ENCODE measurements at places on chromosomes 16 and 17.
A peak's percentile ranks its signal among the peaks of the same experiment; 100 is the strongest.

DNA sequence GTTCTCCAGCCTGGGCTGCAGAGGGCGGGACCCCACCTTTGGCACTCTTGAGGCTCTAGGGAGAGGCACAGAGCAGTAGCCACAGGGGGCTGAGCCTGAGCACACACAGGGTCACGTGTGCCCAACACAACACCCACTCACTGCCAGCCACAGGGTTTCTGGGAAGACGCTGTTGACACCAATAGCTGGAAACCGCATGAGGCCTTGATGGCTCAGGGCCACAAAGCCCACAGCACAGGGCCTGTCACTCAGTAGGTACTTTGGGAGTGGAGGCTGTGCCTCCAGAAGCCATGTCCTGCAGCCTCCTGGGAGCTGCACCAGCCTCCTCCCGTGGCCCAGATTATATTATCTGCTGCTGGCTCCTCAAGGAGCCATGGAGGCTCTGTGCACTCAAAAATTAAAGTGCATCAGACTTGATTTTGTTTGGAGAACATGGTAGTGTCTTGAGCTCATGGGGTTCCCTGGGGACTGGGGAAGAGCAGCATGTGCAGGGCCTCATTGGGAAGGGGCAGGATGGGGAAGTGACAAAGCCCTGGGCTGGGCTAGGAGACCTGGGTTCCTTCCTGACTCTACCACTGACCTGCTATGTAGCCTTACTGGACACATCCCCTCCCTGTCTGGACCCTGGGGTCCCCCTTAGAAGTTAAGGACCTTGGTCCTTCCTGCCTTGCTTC is 12.5 kb upstream of the SREBF1 start:
- DNase-seq, result peak; percentile 81

- DNase-seq, result no peak
Measured at GRCh38 chr17:27339836-27340550, 46.1 kb downstream of the WSB1 start.

GRCh38 chr17:49992933-49993422 is 2.0 kb downstream of the DLX3 start:
- DNase-seq, result no peak

DNA sequence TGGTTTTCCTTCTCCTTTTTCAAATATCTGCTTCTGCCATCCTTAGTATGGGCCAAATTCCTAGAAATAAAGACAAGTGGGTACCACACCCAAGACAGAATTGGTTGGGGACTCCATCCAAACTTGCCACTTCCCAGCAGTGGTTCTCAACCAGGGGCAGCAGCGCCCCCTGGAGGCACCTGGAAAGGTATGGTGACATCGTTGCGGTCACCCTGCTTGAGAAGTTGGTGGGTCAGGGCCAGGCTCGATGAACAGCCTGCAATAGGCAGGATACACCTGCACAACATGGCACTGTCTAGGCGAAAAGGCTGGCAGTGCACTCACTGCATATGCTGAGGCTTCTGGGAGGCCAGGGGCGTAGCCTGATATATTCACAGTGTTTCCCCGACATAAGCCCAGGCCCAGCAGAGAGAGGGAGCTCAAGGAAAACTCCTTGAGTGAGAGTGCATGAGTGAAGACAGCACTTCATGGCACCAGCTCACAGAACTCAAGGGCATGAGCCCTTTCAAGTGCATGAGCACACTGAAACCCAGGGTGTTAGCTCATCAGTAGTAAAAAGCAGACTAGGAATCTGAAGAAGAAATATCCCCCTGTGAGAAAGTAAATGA is 57.7 kb downstream of the CMC2 start:
- DNase-seq, result peak; percentile 55

GRCh38 chr16:73040136-73040535 is 7.8 kb downstream of the ZFHX3 start:
- DNase-seq, result no peak

Measured in fibroblast of the aortic adventitia (primary cell).